ENCODE measurements at places on chromosomes 11 and 22.

DNA sequence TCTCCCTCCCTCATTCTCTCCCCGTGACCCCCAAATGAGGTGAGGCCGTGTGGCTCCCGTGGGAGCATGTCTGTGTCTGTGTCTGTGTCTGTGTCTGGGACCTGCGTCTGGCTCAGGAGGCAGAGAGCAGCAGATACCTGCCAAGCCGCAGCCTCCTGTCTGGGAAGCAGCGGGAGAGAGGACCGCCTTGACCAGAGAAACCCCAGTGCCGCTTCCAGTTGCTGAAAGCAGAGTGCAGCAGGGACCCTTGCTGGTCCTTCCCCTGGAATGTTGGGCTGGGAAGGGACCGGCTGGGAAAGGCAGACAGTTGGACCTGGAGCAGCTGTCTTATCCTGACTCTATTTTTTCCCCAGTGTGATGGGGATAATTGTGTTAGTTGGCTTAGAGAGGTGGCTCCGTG, 525 bp downstream of the CSDC2 start:
- no peak for DNase-seq

GRCh38 chr11:10041748-10042446, 252.1 kb downstream of the SBF2 start:
- DNase-seq = no peak

GRCh38 chr11:130580891-130581492, 132.5 kb downstream of the ADAMTS15 start:
- DNase-seq = peak; percentile 47

DNA sequence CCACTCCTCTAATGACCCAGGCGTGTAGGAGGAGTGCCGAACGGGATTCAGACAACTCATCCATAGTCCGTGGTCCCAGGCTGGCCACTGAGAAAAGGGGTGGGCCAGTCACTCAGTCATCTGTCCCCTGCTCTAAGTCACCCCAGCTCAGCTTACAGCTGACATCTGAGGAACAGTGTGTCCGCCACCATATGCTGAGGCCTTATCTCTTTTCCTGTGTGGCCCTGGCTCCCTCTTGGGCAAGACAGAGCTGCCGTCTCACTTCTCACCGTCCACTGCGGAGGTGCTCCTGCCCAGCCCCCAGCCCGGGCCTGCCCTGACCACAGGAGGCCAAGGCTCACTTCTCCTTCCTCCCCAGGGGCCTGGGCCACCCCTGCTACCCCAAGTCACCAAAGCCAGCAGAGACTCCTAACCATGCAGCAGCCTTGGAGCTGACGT, 6.8 kb downstream of the CCDC86 start:
- DNase-seq = no peak

- DNase-seq = peak; percentile 56
Observed at GRCh38 chr22:20441631-20442484, 4.2 kb upstream of the SCARF2 start.

GRCh38 chr11:123302751-123303195, 107.7 kb upstream of the CLMP start:
- peak; percentile 72 for DNase-seq

DNA sequence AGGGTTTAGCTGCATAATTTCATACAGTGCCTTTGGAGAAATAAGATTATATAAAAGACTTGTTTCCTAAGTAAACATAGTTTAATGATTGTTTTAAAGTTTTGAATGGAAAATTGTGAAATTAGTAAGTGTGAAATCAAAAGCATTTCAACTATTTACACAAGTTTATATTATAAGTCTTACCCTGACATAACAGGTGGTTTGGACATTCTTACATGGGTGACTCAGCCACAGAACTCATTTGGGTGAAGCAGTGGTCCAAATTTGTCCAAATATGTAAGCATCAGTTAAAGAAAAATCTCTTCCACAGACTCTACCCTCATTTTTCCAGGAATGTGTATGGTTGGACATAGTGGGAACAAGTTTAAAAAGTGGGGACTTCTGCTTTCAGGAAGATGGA, 68.0 kb downstream of the USP47 start:
- DNase-seq = peak; percentile 12
